AG04450 (cell line): ENCODE measurements at places on chromosomes 11 and 22.

DNA sequence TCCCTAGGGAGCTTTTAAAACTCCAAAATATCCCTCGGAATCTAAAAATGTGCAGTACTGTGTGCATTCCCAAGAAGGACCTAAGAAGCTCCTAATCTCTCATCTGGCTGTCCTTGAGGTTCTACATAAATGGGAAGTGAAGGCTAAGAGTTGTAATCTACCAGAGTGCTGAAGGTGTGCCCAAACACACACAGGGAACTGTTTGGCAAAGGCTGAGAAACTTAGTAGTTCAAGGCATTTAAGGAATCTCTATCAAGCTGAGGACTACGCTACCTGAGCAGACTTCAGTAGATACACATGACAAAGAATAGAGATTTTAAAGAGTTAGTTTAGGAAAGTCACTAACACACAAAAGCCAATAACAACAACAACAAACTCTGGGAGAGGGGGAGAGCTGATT lies 71.1 kb downstream of the TTC28 start:
- no peak for DNase-seq

DNA sequence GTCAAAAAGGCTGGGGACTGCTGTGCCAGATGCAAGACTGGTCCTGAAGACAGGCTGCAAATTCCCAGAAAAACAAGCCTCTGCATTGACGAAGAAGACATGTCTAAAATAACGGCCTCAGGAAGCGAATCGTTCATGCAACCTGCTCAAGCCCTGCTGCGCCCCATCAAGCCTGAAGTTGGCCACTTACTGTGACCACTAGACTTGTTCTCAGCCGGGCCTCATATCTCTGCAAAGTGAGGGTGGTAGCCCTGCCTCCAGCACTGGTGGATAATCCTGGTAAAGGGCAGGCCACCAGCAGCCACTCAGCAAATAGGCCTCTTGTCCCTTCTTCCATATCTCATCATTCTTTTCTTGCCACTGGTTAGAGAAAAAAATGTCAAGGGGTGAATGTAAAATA lies 11.8 kb downstream of the LTO1 start:
- no peak for DNase-seq

GRCh38 chr22:45211848-45212247 lies 28.8 kb downstream of the KIAA0930 start:
- no peak for DNase-seq

GRCh38 chr22:40401532-40401931 lies 31.1 kb downstream of the SGSM3 start:
- DNase-seq = no peak

DNA sequence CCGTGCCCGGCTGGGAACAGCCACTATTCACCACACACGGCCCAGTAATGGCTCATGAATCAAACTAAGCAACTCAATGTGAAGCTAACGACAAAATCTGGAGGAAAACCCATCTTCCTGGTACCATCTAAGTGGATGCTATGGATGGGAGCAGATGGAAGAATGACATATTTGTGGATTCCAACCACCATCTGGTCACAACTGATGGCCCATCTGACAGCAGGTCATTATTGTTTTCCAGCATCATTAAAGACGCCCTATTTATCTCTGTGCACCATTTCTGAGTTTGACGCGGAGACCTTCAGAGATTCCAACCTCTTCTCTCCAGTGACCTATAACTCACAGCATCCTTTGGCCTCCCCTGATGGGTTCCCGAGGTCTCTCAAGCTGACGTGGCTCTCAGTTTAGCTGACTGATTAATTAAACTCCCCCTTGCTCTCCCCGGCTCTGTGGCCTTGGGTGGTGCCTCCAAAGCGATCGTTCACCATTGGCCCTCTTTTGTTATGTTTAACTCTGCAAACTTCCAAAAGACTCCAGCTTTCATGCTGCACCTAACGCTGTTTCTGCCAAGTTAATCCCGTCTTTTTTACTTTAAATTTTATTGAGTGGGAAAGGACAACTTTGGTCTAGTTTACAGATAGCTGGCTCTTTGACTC lies 1514.4 kb downstream of the BRD1 start:
- no peak for DNase-seq

GRCh38 chr22:49936973-49937757 lies 18.7 kb downstream of the CRELD2 start:
- DNase-seq = no peak

DNA sequence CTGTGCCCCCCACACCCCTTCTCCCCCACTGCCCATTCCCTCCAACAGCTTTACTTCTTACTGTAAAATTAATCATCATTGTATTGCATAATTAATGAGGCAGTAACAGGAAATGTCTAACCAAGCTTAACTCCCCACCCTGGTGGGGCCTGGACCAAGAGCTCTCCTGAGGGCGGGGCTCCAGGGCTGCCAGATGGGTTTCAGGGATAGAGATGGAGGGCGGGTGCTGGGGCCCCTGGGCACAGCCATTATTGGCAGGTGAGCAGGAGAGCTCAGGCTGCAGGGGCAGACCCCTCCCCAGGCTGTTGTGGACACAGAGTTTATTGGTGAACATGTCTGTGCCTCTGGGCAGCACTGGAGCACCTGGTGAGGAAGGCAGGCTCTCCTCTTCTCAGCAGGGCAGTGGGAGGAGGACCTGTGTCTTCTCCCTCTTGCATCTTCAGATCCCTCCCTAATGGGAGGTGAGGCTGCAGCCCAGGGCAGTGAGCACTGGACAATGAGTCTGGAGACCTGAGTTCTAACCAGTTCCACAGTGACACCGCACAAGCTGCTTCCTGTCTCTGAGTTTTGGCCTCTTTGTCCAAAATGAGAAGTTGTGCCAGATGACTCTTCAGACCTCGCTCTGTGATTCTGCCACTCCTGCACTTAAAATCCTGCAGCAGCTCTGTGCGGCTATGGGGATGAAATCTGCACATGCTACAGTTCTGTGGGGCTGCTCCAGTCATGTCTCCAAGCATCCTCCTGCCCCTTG lies 233.3 kb downstream of the CEP164 start:
- DNase-seq = no peak

DNA sequence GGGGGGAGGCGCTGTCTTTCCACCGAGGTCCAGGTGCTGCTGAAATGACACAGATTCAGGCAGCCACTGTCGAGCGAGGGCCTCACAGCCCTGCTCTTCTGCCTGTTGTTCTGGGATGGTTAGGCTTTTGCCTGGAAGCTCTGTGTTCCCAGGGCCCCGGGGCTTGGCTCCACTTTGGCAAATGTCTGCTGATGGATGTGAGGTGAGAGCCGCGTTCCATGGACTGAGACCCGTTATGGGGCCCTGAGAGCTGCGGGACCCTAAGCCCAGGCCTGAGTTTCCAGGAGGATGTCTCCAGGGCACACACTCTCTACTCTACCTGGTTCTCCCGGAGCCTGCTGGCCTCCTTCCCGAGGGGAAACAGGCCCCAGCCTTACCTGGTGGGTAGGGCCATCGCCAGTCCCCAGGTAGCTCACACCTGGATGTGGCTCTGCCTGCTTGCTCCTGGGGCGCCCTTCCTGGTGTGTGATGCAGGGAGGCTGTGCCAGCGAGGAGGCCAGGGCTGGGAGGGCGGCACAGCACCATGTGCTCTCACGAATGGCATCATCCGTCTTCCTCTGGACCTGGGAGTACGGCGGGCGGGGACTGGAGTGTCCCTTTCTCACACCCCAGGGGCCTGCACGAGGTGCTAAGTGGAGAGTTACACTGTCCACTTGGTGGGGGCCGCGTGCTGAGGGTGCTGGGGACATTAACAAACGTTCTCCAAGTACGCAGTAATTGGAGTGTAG lies 435.5 kb downstream of the TBC1D22A start:
- DNase-seq = no peak

- DNase-seq = no peak
Measured at GRCh38 chr22:31841078-31841827, 87.4 kb downstream of the DEPDC5 start.

DNA sequence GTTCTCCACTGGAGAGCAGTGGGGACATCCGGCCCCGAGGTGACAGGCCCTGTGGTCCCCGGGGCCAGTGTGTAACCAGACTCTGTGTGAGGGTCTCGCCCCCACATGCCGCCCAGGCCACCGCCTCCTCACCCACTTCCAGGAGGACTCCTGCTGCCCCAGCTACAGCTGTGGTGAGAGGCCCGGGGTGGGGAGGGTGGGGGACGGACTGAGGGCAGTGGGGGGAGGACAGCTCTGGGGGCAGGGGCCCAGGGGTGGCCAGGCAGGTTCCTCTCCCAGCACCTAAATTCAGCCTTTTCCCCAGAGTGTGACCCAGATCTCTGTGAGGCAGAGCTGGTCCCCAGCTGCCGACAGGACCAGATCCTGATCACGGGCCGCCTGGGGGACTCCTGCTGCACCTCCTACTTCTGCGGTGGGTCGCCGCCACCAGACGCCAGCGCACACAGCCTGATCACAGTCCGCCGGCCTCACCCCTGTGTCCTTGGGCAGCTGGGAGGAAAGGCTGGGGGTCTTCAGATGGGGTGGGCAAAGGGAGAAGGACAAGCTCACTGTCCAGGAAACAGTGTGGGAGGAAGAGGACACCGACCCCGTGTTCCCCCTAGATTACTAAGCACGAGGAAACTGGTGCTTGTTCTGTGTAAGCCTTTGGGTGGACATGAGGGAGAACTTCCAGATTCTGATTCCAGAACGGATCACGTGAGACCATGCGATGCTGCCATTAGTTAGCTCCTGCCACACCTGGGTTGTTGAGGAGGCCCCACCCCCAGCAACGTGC lies 84.4 kb upstream of the MYOD1 start:
- DNase-seq = no peak

- no peak for DNase-seq
Measured at GRCh38 chr11:133038850-133039249, 493.5 kb downstream of the OPCML start.

GRCh38 chr22:36148411-36148810 lies 12.1 kb downstream of the APOL3 start:
- no peak for DNase-seq

DNA sequence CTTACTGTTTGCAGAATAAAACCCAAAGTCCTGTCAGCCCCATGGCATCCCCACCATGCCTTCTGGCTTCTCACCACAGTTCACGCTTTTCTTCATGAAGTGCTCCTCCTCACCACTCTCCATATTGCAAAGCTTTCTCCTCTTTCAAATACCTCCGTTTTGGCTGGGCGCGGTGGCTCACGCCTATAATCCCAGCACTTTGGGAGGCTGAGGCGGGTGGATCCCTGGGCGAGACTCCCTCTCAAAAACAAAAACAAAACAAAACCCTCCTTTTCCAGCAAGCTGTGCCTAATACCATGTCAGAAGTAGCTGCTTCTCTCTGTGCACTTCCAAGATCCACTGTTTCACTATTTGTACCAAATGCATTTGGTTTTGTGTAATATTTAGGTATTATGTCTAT lies 6.7 kb downstream of the BACE1 start:
- no peak for DNase-seq

DNA sequence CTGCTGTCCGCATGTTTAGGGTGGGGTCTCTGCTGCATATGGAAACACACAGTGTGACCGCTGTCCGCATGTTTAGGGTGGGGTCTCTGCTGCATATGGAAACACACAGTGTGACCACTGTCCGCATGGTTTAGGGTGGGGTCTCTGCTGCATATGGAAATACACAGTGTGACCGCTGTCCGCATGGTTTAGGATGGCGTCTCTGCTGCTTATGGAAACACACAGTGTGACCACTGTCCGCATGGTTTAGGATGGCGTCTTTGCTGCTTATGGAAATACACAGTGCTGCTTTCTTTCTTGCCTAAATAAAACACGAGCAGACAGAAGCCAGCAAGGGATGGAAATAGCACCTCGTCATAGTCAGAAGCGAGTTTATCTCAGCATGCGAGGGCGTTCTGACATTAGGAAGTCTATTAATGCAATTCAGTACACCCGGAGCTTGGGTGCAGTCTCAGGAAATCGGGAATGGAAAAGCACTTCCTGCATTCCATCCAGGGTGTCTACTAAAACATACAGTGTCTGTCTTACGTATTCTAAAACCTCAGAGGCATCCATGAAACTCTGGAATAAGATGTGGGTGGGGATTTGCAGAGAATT lies 32.6 kb upstream of the TOLLIP start:
- no peak for DNase-seq

DNA sequence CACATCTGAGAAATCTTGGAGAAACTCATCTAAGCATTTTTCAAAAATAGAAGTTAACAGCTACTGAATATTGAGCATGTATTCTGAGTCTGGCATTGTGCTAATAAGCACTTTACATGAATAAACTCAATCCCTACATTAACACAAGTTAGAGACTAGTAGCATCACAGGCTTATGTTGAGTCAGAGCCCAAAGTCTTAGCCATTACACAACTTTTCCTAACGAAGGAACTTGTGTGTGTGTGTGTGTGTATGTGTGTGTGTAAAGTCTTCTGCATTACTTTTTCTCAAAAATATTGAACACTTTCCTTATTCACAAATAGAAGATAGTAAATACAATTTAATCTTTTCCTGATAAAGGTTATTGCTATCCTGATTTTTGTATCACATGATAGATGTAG lies 8.7 kb upstream of the CLPB start:
- no peak for DNase-seq

DNA sequence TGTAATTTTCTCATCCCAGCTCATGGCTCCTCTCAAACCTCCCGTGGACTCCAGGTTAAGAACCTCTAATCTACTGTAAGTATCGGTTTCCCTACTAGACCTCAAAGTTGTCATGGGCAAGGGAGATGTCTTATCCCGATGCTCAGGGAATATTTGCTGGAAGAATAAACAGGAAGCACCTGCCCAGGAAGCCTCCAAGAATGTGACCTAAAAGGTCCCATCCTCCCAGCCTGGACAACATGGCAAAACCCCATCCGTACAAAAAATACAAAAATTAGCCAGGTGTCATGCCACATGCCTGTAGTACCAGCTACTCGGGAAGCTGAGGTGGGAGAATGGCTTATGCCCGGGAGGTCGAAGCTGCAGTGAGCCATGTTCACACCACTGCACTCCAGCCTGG lies 62.4 kb downstream of the APOL1 start:
- DNase-seq = no peak

DNA sequence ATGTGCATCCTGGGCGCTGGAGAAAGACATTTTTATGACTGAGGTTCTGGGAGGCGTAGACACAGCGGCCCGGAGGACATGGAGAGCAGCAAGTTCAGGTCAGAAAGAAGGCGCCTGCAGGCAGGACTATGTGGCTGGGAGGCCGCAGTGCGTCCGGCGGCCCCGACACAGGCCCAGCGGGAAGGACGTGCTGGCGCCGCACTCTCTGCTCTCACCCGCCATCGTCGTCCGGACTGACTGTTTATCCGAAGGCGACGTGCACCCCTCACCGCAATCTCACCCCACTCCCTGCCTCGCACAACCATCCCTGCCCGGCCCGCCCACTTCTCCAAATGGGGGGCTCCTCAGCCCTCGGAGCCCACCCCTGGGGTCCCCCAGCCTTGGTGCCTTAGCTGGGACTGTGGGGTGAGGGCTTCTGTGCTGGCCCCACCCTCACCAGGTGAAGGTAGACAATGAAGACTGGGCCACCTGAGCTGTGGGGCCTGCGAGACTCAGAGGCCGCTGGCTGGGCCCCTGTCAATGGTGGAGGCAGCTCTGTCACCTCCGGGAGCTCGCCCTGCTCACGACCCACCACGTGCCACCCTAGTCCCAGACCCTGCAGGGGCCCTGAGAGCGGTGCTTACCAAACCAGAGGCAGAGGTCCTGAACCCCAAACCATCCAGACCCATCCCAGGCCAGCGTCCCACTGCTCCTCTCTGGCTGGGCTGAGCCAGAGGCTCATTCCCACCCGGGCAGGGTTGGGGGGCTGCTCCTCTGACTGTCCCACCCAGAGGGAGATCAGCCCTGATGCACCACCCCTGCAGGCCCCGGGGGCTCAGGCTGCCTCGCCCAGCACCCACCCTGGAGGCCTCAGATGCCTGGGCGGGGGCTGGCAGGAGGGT lies 16.2 kb upstream of the MUC5B start:
- DNase-seq = no peak

- no peak for DNase-seq
Measured at GRCh38 chr11:95835351-95835750, 45.1 kb downstream of the CEP57 start.
